Fibroblast of lung (primary cell): ENCODE measurements at places on chromosomes 16 and 17. TPM values are rescaled to one million over a fixed set of nuclear protein-coding genes. Genes with fewer than 3 reads are reported as not detected.

GRCh38 chr16:57430955-57431354 is 16.2 kb downstream of the CIAPIN1 start:
- DNase-seq: no peak

- no peak for DNase-seq
Measured at GRCh38 chr16:68724797-68725196, 12.3 kb upstream of the CDH1 start.

HOXB6 gene
- total RNA-seq: 10.5 and 16.2 TPM in 2 replicates

GRCh38 chr16:81780350-81780749 is 1.3 kb downstream of the PLCG2 start:
- DNase-seq: no peak

DNA sequence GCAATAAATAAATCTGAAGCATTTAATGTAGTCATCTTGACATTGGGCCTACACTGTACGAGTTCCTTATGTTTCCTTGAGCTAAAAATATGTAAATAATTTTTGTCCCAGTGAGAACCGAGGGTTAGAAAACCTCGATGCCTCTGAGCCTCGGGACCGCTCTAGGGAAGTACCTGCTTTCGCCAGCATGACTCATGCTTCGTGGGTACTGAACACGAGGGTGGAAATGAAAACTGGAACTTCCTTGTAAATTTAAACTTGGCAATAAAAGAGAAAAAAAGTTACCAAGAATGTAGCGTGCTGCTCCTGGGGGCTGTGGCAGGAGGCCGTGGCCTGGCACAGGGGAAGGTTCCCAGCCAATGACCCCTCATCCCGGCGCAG is 74.1 kb downstream of the SOCS1 start:
- DNase-seq: peak; percentile 29

- DNase-seq: peak; percentile 59
Measured at GRCh38 chr16:23060458-23061320, 88.6 kb downstream of the USP31 start.

- no peak for DNase-seq
Measured at GRCh38 chr16:61891460-61891859, 144.8 kb downstream of the CDH8 start.

GRCh38 chr17:30476726-30477082 is 504 bp upstream of the GOSR1 start:
- peak; percentile 25 for DNase-seq

DNA sequence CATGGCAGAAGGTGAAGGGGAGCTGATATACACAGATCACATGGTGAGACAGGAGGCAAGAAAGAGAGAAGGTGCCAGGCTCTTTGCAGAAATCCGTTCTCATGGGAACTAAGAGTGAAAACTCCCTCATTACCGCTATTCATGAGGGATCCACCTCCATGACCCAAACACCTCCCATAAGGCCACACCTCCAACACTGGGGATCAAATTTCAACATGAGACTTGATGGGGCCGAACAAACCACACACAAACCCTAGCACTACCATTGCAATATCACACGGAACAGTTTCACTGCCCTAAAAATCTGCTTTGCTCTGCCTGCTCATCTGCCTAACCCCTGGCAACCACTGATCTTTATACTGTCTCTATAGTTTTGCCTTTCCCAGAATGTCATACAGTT is 34.8 kb downstream of the C17orf67 start:
- DNase-seq: peak; percentile 20

NETO2 gene
- total RNA-seq: 3.0 and 10.0 TPM in 2 replicates

SKAP1 gene
- not detected in 2 replicates for total RNA-seq

KRTAP1-5 gene
- 0.17 TPM in 1 of 2 replicates, not detected in the other for total RNA-seq

SLC12A3 gene
- total RNA-seq: not detected in 2 replicates

- DNase-seq: no peak
Measured at GRCh38 chr16:81562174-81562849, 117.7 kb downstream of the CMIP start.

TMEM114 gene
- not detected in 2 replicates for total RNA-seq

DNA sequence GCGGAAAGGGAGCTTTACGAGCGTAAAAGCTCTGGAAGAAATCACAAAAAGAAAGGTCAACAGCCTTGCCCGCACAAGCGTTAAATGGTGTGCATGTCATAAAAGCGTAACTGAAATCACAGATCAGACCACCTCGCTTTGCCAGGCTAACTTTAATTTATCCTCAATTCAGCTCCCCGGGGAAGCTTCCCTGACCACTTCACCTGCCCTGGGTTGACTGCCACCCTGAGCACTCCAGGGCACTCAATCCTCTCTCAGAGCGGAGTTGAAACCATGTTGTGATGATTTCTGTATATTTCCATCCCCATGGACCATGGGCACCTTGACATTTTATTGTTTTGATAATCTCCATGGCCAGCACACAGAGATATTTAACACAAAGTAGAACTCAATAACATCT is 16.1 kb upstream of the NAGS start:
- no peak for DNase-seq

DNA sequence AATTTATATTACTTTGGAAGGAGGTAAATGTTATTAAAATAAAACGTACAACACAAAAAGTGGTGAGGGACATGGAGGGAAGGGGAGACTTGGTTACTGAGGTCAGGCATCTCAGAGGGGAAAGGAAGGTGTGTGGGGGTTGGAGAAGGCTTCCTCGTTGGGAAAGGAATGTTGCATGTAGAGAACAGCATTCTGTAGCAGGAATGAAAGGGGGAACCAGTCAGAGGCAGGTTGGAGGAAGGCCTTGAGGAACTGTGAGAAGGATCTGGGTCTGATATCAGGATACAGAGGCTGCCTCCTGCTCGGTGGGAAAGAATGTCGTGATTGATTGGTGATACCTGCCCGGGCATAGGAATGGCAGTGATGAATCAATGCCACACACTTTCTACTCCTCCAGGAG is 103.3 kb upstream of the ZFHX3 start:
- DNase-seq: no peak
